Stimulated activated CD8-positive, alpha-beta memory T cell treated with anti-CD3 and anti-CD28 coated beads, Interleukin-7, amount 100 ng/mL, for 1 hour (primary cell): ENCODE measurements at places on chromosomes 7 and 10.

GRCh38 chr7:35249537-35249907 lies 4.4 kb downstream of the TBX20 start:
- DNase-seq = no peak

DNA sequence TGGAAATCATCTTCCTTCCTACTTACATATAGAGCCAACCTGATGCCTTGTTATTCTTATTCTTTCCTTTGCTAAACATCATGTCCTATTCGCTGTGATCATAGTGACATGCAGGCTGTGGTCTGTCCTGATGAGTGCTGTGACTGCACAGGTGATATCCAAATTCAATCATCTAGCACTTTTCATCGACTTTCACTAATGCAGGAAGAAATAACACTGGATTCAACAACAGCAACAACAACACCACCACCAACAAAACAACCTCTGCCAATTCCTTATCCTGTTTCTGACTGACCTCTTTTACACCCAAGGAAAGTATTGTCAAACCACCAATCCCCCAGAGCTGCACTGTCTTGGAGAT lies 203.2 kb upstream of the PHYHIPL start:
- DNase-seq = no peak

DNA sequence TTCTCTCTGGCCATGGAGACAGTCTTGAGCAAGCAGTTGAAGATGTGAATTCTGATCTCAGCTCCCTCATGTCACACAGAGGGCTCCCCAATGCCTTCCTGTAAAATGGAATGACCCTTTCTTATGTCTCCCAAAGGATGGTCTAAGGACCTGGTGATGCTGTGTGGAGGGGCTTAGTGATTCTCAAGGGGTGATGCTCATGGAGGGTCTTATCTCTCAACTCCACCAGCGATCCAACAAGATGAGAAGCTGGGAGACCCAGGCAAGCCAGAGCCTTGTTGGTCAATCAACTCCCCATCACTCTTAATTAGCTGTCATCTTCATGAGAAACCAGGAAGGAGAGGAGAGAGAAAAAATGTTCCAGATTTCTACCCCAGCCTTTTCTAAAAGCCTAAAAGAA lies 78.0 kb upstream of the SORCS3 start:
- no peak for DNase-seq

DNA sequence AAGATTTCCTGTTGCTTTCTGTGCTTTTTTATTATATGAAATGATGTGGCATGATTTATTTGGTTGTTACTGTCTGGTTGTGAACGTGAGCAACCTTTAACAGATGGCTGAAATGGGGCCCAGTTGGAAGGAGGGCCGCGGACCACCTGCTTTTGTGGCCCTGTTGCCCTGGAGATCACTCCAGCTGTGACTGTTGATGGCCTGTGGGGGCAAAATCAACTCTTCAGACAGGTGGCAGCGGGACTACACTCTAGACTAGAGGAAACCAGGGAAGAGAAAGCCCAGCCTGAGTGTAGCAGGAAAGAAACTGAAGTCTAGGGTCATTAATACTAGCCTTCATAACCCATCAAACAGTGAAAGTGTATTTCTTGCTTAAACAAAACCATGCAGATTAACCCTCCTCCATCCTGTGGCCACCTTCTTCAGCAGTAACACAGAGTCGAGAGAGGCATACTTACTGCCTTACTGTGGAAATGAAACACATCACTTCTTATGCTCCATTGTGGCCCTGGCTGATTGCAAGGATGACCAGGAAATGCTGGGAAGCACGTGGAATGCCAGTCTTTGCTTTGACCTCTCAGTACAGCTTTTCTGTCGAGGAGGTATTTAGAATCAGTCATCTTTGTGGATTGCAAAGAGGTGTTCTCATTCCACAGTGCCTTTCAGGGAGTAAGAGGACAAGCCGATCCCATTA lies 80.5 kb downstream of the CCNY start:
- DNase-seq = no peak

GRCh38 chr10:30985512-30985911 lies 46.2 kb downstream of the ZNF438 start:
- no peak for DNase-seq

DNA sequence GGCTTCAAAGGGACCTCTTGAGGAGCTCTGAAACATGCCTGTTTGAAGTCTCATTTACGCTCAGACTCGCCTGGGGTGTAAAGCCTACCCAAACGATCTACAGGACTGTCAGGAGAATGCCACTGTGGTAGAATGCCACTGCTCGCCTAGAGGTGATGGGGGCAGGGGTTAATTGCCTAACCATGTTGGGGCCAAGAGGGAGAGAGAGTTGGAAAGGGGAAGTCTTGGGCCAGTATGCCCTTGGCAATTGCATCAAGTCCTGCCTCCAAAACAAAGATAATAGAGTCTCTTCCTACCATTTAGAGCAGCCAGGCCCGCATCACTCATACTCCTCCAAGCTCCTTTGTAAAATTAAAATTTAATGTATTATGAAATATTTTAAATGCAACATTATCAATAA lies 25.2 kb downstream of the CDK1 start:
- DNase-seq = no peak

GRCh38 chr10:71622154-71622526 lies 97.4 kb downstream of the C10orf105 start:
- DNase-seq = no peak

- no peak for DNase-seq
These were observed 1.8 kb downstream of the PNLIPRP3 start for GRCh38 chr10:116429288-116429977.

DNA sequence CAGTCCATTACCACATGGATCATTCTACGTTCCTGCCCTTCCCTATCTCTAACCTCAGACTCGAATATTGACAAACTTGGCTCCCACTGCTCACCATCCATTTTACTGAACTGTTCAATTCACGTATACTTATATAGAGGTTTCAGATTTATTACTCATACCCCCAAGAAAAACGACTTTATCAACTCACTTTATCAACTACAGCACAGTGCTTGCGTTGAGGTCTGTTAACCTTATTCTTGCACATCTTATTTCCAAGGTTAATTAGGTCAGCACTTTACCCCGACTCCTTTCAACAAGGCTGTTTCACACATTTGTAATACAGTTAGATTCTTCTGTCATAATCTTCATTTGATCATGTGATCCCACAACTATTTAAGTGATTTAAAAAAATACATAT lies 162.3 kb upstream of the AHR start:
- no peak for DNase-seq
